NCI-H1436 (cell line): ENCODE measurements at places on chromosomes 16 and 17.

DNA sequence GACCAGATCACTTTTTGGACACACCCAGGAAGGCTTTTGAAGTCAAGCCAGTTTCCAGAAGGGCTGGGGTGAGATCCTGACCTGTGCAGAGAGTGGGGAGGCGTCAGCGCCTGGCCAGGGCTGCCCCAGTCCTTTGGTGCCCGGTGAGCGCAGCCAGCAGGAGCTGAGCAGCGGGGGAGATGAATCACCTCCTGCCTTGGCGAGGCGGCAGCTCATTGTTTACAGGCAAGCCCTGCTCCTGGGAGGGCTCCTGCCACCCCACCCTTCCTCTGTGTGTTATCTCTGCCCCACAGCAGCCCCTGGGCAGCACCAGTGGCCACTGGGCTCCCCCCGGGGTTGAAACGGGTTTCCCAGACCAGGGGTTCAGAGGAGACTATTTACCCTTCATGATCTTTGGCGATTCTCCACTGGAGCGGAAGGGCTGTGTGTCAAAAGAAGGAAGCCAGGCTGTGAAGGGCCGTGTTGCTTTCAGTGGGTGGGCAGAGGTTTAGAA, 14.1 kb upstream of the ITGB4 start:
- DNase-seq, result no peak

DNA sequence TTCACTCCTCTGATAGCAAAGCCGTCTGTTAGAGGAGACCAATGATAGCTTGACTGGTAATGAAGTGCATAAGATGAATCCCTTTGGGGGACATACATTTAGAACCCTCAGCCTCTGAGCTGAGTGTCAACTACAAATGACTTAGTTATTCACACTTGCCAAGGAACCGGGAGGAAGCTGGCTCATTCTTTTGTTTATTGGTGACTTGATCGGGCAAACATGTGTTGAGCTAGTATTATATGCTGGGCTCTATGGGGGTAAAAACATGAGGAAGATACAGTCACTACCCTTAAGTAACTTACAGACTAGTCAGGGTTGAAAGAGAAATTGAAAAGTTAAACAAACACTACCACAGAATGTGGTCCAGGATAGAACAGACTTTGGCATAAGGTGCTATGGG, 3.0 kb downstream of the CCL16 start:
- no peak for DNase-seq

DNA sequence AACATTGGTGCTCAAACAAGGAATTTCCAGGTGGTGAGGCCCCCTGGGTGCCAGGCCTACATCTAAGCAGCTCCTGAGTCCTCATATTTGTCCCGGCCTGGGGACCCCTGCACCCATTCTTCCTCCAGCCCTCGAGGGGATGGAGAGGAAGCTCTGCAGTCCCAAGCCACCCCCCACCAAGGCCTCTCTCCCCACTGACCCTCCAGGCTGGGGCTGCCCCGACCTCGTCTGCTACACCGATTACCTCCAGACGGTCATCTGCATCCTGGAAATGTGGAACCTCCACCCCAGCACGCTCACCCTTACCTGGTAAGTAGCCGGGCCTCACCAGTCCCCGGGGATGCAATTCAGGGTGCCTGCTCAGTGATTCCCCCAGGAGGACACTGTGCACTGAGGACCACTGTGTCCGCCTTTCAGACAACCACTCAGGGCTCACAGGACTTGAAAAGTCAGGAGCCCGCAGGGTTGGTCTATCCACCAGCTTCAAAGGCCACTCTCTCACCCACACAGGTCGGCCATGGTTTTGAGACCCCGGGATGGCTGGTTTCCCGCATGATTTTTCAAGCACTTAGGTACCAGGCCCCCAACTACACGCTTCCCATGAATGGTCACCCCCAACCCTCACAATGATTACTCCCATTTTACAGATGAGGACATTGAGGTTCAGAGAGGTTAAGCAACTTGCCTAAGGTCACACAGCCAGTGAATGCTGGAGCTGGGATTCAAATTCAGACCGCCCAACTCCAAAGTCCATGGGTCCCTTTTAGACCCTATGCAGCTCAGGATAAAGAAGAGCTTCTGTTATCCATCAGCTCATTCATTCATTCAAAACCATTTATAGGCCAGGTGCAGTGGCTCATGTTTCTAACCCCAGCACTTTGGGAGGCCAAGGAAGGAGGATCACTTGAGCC, 32.4 kb downstream of the IL21R start:
- no peak for DNase-seq

DNA sequence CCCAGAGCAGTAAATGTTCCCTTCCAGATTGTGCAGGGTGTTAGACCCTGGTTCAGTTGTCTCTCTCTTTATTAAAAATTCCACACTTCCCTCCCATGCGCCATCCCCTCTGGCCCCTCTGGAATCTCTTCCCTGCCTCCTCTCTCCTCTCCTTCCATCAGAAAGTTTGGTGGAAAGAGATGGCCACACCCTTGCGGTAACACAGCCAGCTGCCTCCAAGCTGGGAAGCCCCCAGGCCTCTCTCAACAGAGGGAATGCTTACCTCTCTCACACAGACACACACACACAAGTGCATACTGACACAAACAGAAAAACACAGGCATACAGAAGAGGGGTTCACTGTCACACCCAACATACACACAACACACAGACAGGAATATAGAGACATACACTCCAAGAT, 220.5 kb downstream of the C16orf78 start:
- DNase-seq, result no peak

DNA sequence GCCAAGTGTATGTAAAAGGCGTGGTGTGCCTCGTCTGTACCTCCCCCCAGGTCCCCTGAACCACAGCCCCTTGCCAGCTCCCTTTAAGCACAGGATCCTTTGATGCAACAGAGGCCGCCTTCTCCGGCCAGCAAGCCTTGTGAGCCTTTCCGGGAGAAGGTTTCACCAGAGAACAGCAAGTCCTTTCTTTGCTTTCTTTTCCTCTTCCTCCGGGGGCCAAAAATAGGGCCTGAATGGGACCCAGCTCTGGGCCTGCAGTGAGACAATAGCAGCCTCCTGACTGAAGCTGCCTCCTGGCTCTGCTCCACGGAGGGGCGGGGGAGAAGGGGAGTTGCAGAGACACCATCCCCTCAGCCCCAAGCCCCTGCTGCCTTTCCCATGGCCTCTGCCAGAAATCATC, 9.0 kb downstream of the ADGRG1 start:
- DNase-seq, result no peak

- DNase-seq, result no peak
Measured at GRCh38 chr16:72935896-72936295, 112.0 kb downstream of the ZFHX3 start.

DNA sequence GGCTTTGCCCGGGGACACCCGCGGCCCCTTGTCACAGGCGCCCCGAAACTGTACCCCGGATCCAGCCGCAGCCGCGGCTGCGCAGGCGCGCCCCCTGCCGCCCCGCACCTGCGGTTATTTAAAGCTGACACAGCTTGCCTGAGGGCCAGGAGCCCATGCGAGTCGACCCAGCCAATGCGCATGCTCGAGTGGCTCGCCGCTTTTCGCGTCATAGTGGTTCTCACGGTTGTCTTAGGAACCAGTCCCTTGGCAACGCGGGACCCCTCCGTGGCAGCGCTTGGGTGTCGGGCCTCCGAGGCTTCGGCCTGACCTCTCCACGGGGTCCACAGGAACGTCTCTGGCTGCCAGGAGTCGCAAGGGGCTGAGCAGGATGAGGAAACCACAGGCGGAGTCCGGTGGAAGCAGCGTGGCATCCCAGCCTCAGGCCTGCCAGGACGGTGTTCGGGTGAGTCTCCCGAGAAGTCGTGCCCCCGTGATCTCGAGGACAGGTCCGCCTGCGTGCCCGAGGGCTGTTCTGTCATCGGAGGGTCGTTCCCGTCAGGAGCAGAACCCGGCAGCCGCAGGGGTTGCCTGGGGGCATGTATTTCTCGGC, 716.9 kb downstream of the KCNJ18 start:
- DNase-seq, result no peak

DNA sequence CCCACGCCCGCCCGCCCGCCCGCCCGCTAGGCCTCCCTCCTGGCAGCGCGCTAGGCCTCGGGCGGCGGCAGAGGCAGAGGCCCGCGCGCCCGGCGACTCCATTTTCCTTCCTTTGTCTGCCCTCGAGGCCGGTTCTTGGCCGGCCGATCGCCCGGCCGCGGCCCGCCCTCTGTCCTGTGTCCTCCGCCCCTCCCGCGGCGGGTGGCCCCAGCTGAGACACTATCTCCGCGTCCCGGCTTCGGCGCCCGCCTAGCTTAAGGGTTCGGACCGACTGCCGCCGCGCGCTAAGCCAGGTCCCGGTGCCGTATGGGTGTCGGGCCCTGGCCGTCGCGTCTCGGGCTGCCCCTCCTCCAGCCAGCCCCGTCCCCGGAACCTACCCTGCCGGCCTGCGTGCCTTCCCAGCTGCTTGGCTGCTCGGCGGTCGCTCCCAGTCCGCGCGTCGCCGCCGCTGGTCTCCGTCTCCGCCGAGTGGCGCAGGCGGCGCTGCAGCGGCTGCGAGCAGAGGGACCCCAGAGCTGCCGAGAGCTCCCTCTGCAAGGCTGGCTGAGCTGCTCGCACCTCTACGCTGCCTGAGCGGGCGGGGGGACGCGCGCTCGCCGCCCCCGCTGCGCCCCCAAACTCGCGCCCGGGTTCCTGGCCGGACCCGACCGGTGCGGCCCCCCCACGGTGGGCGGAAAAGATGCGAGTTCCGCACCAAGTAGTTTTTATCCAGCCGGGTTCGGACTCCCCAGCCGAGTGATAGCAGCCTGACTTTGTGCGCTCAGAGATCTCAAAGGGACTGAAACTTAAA, 787 bp downstream of the CTCF start:
- DNase-seq, result peak; percentile 30

GRCh38 chr17:83036193-83036592, 43.2 kb upstream of the METRNL start:
- DNase-seq, result no peak

- no peak for DNase-seq
Measured at GRCh38 chr16:31243734-31244670, 15.8 kb upstream of the ITGAM start.

- no peak for DNase-seq
Measured at GRCh38 chr16:11605891-11606290, 19.2 kb upstream of the LITAF start.

- no peak for DNase-seq
Measured at GRCh38 chr17:32588135-32588534, 101.3 kb downstream of the CDK5R1 start.

- no peak for DNase-seq
Measured at GRCh38 chr16:12265108-12265507, 288.6 kb downstream of the SNX29 start.

DNA sequence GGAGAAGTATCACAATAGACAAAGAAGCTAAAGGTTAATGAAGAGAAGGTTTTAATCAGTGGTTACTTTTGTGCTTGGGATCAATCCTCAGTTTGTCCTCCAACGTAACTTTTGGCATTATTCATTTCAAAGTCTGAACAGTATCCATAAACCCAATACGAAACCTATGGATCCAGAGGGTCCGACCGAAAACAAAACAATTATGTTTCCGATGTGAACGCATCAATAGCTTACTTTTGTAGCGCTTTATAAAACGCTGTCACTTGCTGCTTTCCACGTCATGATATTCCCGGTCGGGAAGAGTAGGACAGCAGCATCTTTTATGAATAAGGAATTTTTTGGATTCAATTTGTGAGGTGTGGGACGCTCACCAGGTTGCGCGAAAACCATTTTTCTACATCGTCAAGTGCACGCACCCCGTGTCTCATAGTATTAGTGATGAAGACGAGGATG, 383.8 kb downstream of the ZFHX3 start:
- no peak for DNase-seq

DNA sequence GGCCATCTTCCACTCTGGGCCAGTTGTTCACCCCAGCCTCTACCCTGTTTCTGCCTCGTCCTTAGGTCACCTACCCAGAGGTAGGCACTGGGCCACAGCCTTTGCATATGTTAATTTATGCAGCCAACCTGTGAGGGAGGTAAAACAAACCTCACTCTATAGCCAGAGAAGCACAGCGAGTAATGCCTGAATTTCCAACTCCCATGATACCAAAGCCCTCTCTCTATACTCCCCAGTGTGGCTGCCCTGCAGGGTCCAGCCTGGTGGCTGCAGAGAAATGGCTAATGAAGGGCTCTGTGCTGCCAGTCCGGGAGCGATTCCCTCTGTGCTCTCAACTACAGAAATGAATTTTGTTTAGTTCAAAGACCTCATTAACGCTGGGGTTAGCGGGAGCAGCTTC, 397.0 kb upstream of the CCL2 start:
- no peak for DNase-seq

DNA sequence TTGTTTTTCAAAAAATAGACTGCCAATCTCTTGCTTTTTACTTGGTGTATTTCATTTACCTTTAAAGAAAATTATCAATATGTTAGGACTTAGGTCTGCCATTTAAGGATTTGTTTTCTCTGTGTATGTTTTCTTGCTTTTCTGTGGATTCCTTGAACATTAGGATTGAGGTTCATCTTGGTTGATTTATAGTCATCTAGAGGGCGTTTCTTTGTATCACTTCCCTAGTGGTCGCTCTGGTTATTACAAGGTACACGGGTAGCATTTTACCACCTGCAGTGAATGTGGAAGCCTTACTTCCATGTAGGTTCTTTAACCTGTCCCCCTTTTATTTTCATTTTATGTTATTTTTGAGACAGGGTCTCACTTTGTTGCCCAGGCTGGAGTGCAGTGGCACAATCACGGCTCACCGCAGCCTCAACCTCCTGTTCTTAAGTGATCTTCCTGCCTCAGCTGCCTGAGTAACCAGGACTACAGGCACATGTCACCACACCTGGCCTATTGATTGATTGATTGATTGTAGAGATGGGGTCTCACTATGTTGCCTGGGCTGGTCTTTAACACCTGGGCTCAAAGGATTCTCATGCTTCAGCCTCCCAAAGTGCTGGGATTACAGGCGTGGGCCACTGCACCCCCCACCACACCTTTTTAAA, 35.2 kb upstream of the CBX4 start:
- peak; percentile 30 for DNase-seq

DNA sequence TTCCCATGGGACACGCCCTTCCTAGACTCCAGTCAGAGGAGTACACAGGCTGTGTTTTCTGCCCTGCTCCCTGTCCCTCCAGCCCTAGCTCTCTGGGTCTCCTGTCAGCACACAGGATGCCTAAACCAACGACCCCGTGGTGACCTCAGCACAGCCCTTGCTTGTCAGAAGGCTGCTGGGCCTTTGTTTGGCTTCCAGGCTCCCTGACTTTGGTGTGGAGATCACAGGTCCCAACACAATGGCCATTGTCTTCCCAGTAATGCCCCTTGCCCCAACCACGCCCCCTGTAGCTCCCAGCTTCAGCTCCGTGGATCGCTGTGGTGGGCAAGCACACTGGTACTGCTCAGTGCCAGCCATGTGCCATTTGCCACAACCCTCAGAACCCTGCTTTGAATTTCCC, 15.0 kb downstream of the HNF1B start:
- DNase-seq, result no peak

DNA sequence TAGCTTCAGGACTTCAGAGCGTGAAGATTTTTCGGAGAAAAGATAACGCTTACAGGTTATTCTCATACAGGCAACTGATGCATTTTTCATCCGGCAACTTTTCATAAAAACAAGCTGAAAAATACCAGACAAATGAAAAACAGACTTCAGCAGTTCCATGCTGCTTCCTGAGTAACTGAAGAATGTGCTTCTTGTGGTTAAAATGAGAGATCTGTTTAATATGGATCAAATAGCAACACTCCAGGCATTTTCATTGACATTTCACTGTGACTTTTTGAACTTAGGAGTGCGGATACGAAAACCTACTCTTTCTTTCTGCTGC, 705 bp upstream of the PITPNC1 start:
- no peak for DNase-seq
